ENCODE measurements at places on chromosomes 12 and 14.
A peak's percentile ranks its signal among the peaks of the same experiment; 100 is the strongest.

GRCh38 chr12:109447482-109447881, 29.6 kb downstream of the KCTD10 start:
- DNase-seq, result no peak

DNA sequence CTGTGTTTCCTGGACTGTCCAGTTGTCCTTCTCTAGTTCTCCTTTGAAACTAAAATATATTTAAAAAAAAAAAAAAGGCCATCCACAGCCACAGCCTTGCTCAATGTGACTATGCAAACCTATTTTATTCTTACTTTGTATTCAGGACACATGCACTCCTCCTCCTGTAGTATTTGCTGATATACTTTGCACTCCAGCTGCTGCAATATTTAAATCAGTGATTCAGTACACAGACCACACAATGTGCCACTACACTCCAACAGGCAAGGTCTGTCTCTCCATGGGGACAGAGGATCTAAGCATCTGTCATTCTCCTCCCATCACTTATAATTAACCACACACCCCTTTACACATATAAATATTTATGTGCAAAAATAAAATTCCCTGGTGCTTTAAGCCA, 40.2 kb upstream of the CCDC196 start:
- no peak for DNase-seq

- no peak for DNase-seq
These were observed 41.8 kb upstream of the KCNK13 start for GRCh38 chr14:90019824-90020523.

DNA sequence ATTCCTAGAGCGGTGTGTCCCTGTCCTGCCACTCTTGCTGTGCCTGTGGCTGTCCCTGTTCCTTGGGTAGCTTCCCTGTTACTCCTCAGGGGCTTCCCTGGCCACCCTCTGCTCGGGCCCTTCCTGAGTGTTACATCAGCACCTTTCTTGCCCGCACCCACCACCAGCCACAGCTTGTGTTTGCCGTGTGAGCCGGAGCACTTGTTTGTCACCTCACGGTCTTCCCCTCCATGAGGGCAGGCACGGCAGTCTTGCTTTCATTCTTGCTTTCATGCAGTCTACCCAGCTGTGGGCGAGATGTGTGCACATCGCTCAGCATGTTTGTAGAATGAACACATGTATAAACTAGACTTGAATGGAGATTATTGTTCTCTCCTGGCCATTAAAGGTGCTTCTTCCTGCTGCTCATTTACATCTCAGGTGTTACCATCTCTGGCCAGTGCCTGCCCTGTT, 42.0 kb downstream of the TRAF3 start:
- DNase-seq, result no peak

DNA sequence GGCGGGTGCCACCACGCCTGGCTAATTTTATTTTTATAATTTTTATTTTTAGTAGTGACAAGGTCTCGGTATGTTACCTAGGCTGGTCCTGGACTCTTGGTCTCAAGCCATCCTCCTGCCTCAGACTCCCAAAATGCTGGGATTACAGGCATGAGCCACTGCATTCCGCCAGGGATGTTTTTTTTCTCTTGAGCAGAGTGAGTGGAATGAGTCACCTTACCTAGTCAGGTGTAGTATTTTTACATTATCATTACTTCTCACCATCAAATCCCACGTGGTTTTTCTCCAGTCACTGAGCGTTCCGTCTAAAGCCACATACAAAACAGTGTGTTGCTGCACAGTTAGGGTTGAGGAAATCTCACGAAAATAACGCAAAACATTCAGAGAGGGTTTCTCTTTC, 870 bp upstream of the TBPL2 start:
- DNase-seq, result no peak

- DNase-seq, result peak; percentile 96
These were observed 792 bp upstream of the CHD4 start for GRCh38 chr12:6607751-6608591.

GRCh38 chr12:50050119-50050385, 7.3 kb upstream of the ASIC1 start:
- DNase-seq, result no peak
